ENCODE measurements at places on chromosomes 11 and 22. TPM values are rescaled to one million over a fixed set of nuclear protein-coding genes. Genes with fewer than 3 reads are reported as not detected.

CARD16 gene
- 1.1 TPM for polyA plus RNA-seq

GRIK4 gene
- 23.2 TPM for polyA plus RNA-seq

SAMM50 gene
- 70.1 TPM for polyA plus RNA-seq

SOX6 gene
- polyA plus RNA-seq: 26.6 TPM

SCGB1D2 gene
- not detected for polyA plus RNA-seq

KRTAP5-1 gene
- 2.1 TPM for polyA plus RNA-seq

CALCB gene
- polyA plus RNA-seq: 59.1 TPM

SIRT3 gene
- polyA plus RNA-seq: 58.0 TPM

OR5W2 gene
- not detected for polyA plus RNA-seq

TP53I11 gene
- 101 TPM for polyA plus RNA-seq

UCP3 gene
- 3.0 TPM for polyA plus RNA-seq

WNT11 gene
- polyA plus RNA-seq: 2.3 TPM

OR52I2 gene
- polyA plus RNA-seq: not detected

CNTN5 gene
- polyA plus RNA-seq: 8.4 TPM

UBQLN3 gene
- polyA plus RNA-seq: not detected

ADAMTS8 gene
- polyA plus RNA-seq: 3.0 TPM

FJX1 gene
- 69.6 TPM for polyA plus RNA-seq

SMC1B gene
- 0.08 TPM for polyA plus RNA-seq

All from spinal cord (tissue), 10 donors.